ENCODE measurements at places on chromosomes 4 and X.
A peak's percentile ranks its signal among the peaks of the same experiment; 100 is the strongest.

- no peak for DNase-seq
Observed at GRCh38 chrX:81205551-81205950, 3.6 kb downstream of the SH3BGRL start.

DNA sequence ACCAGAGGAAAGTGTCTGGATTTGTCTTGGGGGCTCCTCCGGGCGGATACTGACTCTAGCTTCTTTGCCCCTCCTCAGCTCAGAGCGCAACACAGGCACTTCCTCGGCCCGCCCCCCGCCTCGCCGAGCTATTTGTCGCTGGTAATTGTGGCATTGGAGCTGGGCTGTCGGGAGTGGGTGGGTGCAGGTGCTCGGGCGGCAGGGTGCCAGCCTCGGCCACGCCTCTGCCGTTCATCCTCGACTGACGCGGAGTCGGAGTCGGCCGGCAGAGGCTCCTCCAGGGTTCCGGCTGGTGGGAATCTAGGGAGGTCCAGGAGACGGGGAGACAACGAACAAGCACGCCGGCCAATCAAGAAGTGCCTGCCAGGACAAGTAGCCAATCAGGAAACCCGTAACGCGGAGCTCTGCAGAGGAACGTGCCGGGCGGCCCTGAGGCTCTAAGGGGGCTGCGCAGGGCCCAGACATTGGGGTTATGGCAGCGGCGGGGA is 3.9 kb upstream of the SYN1 start:
- DNase-seq = peak; percentile 17

- no peak for DNase-seq
Observed at GRCh38 chrX:34521563-34521962, 135.5 kb downstream of the TMEM47 start.

- DNase-seq = no peak
Observed at GRCh38 chrX:10326578-10326977, 169.8 kb downstream of the CLCN4 start.

DNA sequence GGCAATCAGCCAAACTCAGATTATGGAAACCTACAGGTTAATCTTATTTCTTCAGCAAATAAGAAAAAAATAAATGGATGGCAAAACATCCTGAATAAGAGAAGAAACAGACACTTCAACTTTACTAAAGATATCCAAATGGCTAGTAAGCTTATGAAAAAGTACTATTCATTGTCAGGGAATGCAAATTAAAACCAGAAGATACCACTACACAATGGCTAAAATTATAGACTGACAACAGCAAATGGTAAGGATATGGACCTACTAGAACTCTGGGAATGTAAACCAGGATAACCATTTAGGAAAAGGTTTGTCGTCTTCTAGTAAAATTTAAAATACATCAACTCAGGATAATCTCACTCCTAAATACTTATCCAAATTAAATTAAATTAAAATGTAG is 24.3 kb downstream of the GRSF1 start:
- no peak for DNase-seq

- DNase-seq = no peak
Observed at GRCh38 chr4:2040391-2041238, 18.5 kb upstream of the NAT8L start.
